ENCODE measurements at places on chromosomes 7 and 10. TPM values are rescaled to one million over a fixed set of nuclear protein-coding genes. Genes with fewer than 3 reads are reported as not detected.

The FGFR2 gene
- total RNA-seq, result not detected

DNA sequence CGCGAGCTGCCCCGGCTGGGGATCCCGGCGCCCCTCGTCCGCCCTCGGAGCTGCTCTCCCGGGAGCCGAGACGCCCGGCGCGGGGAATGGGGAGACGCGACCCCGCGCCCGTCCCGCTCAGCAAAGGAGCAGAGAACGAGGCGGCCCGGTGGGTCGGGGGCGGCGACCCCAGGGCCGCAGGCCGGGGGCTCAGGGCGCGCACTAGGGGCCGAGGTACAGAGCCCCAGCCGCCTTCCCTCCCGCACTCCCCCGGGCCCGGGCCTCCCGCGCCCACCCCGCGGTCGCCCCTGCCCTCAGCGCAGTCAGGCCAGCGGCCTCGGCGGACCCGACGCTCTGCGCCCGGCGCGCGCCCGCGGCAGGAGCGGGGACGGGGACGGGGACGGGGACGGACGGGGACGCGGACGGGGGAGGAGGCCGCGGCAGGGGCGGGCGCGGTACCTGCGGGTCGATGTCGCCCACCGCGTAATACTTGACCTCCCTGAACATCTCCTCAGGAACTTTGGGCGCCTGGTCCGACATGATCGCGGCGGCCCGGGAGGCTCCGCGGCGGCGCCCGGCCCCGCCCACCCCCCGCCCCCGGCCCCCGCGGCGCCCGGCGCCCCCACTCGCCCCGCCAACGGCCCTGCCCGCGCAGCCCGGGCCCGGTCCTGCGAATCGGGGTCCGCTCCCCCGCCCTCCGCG lies 373 bp downstream of the PAXIP1 start:
- H3K27me3 ChIP-seq, result no peaks in the 10 kb centered on the region
- no peak overlapping the region for H3K27ac ChIP-seq
- H3K36me3 ChIP-seq, result peaks cover 20% of the 10 kb centered on the region

DNA sequence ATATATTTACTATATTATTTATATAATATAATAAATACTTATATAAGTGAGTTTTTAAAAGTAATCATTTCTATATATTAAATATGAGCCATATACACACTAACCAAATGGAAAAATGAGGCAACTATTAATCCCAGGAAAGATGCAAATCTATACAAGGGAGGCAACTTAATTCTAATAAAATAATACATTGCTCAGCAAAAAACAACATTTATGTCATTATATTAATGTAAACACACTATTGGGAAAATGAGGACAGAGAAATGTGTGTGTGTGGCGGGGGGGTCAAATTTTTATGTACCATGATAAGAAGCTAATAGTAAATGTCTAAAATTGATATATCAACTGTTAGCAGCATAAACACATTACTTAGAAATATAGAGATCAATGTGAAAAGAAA lies 23.3 kb upstream of the DGKI start:
- DNase-seq, result no peak
- no peaks in the 10 kb centered on the region for H3K27me3 ChIP-seq
- H3K4me3 ChIP-seq, result no peak overlapping the region
- H3K4me1 ChIP-seq, result peaks cover 16% of the 10 kb centered on the region
- H3K36me3 ChIP-seq, result peaks cover 38% of the 10 kb centered on the region

GRCh38 chr7:18552943-18553604 lies 57.5 kb downstream of the HDAC9 start:
- no peaks in the 10 kb centered on the region for H3K36me3 ChIP-seq
- H3K27me3 ChIP-seq, result no peaks in the 10 kb centered on the region
- H3K4me1 ChIP-seq, result no peaks in the 10 kb centered on the region
- no peak overlapping the region for H3K27ac ChIP-seq

Measured in activated CD4-positive, alpha-beta T cell treated with anti-CD3 and anti-CD28 coated beads for 36 hours (primary cell).